ENCODE measurements at places on chromosomes 3 and 15.

DNA sequence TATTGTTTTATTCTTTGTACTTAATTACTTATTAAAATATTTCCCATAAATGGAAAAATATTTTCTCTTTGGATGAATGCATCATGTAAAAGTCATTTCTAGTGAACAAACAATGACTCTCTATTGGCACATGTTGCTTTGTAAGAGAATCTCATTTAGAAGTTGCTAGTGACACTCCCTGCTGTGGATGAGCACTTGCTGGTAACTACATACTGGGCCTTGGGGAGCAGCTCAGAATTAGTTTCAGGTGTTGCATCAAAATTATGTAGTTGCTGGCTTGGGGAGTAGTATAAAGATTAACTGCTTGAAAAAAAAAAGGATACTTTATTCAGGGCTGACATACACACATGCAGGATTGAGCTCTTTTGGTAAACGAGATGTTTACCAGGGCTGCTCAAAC, 80.3 kb upstream of the KCNAB1 start:
- DNase-seq: no peak

DNA sequence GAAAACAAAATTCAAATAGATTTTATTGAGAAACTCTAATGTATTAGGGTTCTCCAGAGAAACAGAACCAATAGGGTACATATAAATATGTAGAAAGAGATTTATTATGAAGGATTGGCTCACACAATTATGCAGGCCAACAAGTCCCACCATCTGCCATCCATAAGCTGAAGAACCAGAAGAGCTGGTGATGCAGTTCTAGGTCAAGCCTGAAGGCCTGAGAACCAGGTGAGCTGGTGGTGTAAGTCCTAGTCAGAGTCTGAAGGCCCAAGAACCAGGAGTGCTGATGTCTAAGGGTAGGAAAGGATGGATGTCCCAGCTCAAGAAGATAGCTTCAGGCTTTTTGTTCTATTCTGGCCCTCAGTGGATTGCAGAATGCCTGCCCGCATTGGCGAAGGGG, 2.6 kb upstream of the NFKBIZ start:
- DNase-seq: no peak

GRCh38 chr15:71139241-71139640, 24.0 kb downstream of the THSD4 start:
- no peak for DNase-seq

DNA sequence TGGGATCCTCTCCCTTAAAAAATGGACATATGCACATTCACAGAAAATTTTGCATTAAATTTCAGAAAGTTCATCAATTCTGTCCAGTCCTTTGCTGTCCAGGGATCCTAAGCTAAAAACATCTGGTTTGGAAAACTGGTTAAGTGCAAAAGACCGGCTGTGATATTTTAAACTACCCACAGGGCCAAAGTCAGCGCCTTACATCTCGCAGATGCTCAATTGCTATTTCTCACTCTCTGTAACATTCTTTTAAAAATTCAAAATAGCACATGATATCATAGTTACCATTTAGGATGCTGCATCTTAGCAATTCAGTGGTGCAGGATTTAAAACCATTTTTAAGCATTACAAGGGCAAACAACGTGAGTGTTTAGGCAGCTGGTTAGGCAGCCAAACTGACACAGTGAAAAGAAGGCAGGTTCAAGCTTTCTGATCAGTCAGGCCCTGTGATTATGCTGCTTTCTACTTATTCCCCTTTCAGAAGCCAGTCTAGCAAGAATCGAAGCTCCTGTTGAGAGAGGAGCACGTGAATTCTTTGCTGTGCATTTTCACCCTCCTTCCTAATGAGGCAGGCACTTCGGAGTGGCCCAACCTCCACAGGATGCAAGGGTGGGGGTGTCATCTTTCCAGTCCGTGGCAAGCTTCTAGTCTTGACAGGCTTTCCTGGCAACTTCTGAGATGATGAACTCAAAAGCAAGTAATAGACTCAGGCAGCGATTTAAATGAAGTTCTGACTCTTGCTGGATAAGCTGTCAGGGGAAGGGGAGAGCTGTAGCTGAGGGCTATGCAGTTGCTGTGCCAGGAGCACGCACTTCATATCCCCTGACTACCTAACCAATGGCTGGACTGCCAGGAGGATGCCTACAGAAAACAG, 8.8 kb downstream of the PRICKLE2 start:
- DNase-seq: peak; percentile 57

- DNase-seq: no peak
These were observed 3.9 kb upstream of the ATP2B2 start for GRCh38 chr3:10509325-10509724.

- peak; percentile 35 for DNase-seq
These were observed 1.0 kb downstream of the UBE2E1 start for GRCh38 chr3:23806534-23807423.

GRCh38 chr3:16494094-16494493, 19.4 kb downstream of the RFTN1 start:
- no peak for DNase-seq

DNA sequence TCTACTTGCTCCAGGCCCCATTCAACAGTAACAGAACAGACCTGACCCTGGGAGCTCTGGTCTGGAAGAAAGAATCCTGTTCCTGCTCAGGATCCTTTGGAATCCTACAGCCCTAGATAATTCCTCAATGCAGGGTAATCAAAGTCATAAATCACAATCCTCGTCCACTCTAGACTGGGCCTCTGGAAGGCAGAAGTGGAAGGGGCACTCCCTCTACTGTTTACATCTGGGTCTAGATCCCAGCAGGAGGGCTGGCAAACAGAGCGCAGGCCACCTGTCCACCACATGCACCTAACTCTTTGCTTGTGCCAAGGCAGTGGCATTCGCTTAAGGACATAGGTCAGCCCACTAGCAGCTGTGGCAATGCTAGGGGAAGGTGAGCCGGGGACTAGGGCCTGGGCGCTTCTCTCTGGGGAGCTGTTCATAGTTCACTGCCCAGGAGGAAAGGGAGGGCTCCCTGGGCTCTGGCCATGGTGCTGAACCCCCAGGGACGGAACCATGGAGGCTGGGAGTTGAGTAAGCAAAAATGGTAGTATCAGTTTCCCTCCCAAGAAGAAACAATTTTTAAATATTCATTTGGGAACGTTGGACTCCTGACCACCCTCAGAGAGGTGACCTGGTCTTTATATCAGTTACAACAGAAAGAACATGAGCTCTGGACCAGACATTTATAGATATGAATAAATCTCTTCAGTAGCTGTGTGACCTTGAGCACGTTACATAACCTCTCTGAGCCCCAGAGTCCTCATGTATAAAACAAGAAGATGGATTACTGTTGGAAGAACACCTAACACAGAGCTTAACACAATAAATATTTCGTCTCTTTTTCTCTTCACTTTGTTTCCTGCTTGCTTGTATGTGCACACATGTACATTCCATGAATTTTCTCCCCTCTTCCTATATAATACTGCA, 90.2 kb downstream of the NTRK3 start:
- peak; percentile 22 for DNase-seq

- peak; percentile 35 for DNase-seq
These were observed 259.8 kb upstream of the WNT5A start for GRCh38 chr3:55746808-55747413.

DNA sequence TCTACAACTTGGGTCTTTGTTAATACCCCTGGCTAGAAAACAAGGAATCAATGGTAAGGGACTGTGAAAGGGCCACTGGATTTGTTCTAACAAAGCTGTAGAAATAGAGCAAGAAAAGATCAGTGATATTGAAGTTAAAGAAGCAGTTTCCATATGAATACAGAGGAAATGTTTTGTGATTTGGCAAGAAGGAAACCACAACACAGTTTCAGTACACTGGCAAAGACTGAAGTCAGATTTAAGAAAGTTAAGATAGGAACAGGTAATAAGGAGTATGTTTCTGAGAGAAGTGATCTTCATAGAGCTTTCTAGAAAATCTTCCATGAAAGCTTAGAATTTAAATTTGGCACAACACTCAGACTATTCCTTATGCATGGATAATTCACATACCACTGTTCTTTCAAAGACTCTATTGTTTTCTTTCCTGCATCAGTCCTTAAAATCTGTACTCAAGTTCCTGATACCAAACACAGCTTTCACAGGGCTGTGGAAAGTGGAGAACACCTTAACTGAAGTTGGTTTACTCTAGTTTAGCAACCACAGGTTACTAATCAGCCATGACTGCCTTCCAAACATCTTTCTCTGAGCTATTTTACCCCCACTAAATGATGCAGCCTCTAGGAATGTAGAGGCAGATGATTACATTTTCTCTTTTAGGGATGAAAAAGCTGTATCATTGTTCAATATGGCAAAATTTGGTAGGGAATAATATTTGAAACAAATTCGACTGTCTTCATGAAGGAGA, 32.4 kb upstream of the ALCAM start:
- DNase-seq: peak; percentile 61

All from fibroblast of skin of back (primary cell).